ENCODE measurements at places on chromosomes 1 and 21. TPM values are rescaled to one million over a fixed set of nuclear protein-coding genes. Genes with fewer than 3 reads are reported as not detected.
A peak's percentile ranks its signal among the peaks of the same experiment; 100 is the strongest.

DNA sequence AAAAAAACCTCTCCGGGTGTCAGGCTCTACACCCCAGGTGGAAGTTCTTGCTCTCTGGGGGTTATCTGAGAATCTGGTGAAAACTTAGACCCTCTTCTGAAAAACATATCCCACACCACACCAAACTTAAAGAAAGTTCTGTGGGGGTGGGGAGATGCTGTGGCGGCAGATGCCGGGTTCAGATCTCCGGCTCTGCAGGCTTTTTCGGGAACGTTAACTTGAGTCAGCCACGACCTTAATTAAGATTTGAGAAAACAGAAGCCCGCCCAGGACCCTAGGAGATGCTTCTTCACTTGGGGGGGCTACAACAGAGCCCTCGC, 2.3 kb downstream of the RCC2 start:
- H3K27ac ChIP-seq: peak overlapping the region; percentile 73
- peak overlapping the region; percentile 50 for H3K4me3 ChIP-seq
- peaks cover 32% of the 10 kb centered on the region for H3K36me3 ChIP-seq
- H3K27me3 ChIP-seq: no peaks in the 10 kb centered on the region
- DNase-seq: no peak

DNA sequence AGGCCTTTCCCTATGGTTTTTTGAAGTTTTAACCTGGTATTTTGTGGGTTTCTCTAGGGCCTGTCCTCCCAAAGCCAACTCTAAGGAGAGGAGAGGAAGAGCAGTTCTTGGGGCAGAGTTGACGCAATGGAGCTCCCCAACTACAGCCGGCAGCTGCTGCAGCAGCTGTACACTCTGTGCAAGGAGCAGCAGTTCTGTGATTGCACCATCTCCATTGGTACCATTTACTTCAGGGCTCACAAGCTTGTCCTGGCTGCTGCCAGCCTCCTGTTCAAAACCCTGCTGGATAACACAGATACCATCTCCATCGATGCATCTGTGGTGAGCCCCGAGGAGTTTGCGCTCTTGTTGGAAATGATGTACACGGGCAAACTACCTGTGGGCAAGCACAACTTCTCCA, 38.2 kb downstream of the ZBTB40 start:
- DNase-seq: no peak
- H3K4me1 ChIP-seq: no peaks in the 10 kb centered on the region
- no peak overlapping the region for H3K4me3 ChIP-seq
- H3K27me3 ChIP-seq: no peaks in the 10 kb centered on the region
- H3K36me3 ChIP-seq: no peaks in the 10 kb centered on the region

GRCh38 chr1:89842567-89843272, 21.9 kb downstream of the LRRC8D start:
- H3K27me3 ChIP-seq: no peaks in the 10 kb centered on the region
- peak overlapping the region; percentile 69 for H3K4me3 ChIP-seq
- H3K36me3 ChIP-seq: no peaks in the 10 kb centered on the region

GRCh38 chr1:151056149-151056548, 3.3 kb downstream of the CDC42SE1 start:
- H3K36me3 ChIP-seq: peaks cover 23% of the 10 kb centered on the region
- peak overlapping the region; percentile 99 for H3K27ac ChIP-seq
- peak; percentile 55 for DNase-seq
- peaks cover 29% of the 10 kb centered on the region for H3K4me1 ChIP-seq

GRCh38 chr1:204959374-204959773, 83.6 kb upstream of the CNTN2 start:
- DNase-seq: no peak
- no peaks in the 10 kb centered on the region for H3K36me3 ChIP-seq
- H3K27ac ChIP-seq: no peak overlapping the region
- H3K27me3 ChIP-seq: no peaks in the 10 kb centered on the region

DNA sequence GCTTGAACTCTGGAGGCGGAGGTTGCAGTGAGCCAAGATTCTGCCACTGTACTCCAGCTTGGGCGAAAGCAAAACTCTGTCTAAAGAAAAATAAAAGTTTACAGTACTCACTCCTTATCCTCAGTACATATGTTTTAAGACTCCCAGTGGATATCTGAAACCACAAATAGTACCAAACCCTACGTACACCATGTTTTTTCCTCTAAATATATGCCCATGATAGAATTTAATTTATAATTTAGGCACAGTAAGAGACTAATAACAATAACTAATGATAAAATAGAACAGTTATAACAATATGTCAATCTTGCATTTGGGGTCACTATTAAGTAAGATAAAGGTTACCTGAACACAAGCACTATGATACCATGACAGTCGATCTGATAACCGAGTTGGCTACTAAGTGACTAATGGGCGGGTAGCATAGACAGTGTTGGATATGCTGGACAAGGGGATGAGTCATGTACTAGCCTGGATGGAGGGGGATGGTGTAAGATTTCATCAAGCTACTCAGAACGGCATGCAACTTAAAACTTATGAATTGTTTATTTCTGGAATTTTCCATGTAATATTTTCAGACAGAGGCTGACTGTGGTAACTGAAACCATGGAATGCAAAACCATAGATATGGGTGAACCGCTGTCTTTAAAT, 43.7 kb downstream of the ST7L start:
- no peak overlapping the region for H3K4me3 ChIP-seq
- no peaks in the 10 kb centered on the region for H3K36me3 ChIP-seq
- DNase-seq: no peak
- no peak overlapping the region for H3K27ac ChIP-seq
- H3K27me3 ChIP-seq: no peaks in the 10 kb centered on the region

- no peaks in the 10 kb centered on the region for H3K4me1 ChIP-seq
- no peaks in the 10 kb centered on the region for H3K36me3 ChIP-seq
- H3K27me3 ChIP-seq: no peaks in the 10 kb centered on the region
- H3K27ac ChIP-seq: no peak overlapping the region
- DNase-seq: no peak
Measured at GRCh38 chr1:34060187-34060730, 104.8 kb downstream of the CSMD2 start.

DNA sequence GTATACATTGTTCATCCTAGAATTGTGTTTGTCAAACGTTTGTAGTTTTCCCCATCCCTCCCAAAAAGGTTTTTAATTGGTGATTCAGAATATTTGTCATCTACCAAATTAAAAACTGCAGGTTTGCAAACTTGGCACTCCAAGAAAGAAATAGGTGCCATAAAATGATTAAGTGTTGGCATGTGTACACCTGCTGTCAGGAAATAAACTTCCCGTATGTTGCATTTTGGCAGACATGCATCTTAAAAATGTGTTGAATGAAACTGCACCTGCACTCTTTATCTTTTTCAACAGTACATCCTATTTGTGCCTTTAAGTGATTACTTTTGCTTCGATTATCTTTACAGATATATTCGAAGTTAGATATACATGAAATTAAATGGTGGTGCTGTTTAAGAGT, 7.3 kb downstream of the B3GALT2 start:
- H3K27me3 ChIP-seq: no peaks in the 10 kb centered on the region
- H3K4me1 ChIP-seq: no peaks in the 10 kb centered on the region
- DNase-seq: no peak
- H3K27ac ChIP-seq: no peak overlapping the region

- peaks cover 12% of the 10 kb centered on the region for H3K4me1 ChIP-seq
- no peak overlapping the region for H3K4me3 ChIP-seq
- no peaks in the 10 kb centered on the region for H3K27me3 ChIP-seq
- no peak overlapping the region for H3K27ac ChIP-seq
- H3K36me3 ChIP-seq: no peaks in the 10 kb centered on the region
- no peak for DNase-seq
Measured at GRCh38 chr1:172885411-172885810, 165.3 kb downstream of the TNFSF18 start.

GRCh38 chr1:232766241-232766890, 38.9 kb upstream of the MAP10 start:
- H3K27me3 ChIP-seq: no peaks in the 10 kb centered on the region
- DNase-seq: no peak
- H3K36me3 ChIP-seq: no peaks in the 10 kb centered on the region
- no peak overlapping the region for H3K27ac ChIP-seq
- no peak overlapping the region for H3K4me3 ChIP-seq
- H3K4me1 ChIP-seq: no peaks in the 10 kb centered on the region

DNA sequence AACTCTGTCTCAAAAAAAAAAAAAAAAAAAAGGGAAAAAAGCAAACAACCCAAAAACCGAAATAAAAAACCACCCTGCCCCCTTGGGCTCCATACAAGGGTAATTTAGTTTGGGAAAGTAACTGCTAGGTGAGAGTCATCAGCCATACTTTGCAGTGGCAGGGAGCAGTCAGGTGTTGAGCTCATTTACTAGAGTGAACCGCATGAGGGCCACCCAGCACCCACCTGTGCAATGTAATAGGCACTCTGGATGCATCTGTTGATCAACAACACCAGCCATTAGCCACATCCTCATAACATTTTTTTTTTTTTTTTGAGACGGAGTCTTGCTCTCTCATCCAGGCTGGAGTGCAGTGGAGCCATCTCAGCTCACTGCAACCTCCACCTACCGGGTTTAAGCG, 9.1 kb downstream of the INAVA start:
- no peaks in the 10 kb centered on the region for H3K36me3 ChIP-seq
- peaks cover 16% of the 10 kb centered on the region for H3K4me1 ChIP-seq
- no peak overlapping the region for H3K27ac ChIP-seq
- no peak for DNase-seq

- H3K27ac ChIP-seq: no peak overlapping the region
- H3K4me3 ChIP-seq: no peak overlapping the region
- no peaks in the 10 kb centered on the region for H3K27me3 ChIP-seq
- no peak for DNase-seq
Measured at GRCh38 chr1:18734461-18735223, 104.0 kb downstream of the PAX7 start.

- no peak overlapping the region for H3K27ac ChIP-seq
- no peaks in the 10 kb centered on the region for H3K4me1 ChIP-seq
- no peak overlapping the region for H3K4me3 ChIP-seq
- no peaks in the 10 kb centered on the region for H3K36me3 ChIP-seq
- peaks cover 2% of the 10 kb centered on the region for H3K27me3 ChIP-seq
Measured at GRCh38 chr1:64251971-64252370, 48.5 kb downstream of the UBE2U start.

DNA sequence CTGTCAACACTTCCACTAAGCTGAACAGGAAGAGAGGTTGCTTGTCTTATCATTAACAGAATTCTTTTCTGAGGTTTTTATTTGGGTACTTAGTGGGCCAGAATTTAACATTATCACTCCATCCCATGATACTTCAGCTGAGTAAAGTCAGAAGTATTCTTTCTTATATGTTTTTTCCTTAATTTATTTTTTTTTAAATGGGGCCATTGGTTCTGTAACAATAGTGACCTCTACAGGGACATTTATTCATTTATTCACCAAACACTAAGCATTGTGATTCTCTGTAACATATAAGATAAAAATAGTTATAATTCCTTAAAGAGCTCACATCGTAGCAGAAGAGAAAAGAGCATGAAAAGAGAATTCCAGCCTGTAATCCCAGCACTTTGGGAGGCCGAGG, 9.8 kb downstream of the GREM2 start:
- no peaks in the 10 kb centered on the region for H3K36me3 ChIP-seq
- no peaks in the 10 kb centered on the region for H3K27me3 ChIP-seq
- DNase-seq: no peak
- H3K27ac ChIP-seq: no peak overlapping the region
- no peaks in the 10 kb centered on the region for H3K4me1 ChIP-seq

DNA sequence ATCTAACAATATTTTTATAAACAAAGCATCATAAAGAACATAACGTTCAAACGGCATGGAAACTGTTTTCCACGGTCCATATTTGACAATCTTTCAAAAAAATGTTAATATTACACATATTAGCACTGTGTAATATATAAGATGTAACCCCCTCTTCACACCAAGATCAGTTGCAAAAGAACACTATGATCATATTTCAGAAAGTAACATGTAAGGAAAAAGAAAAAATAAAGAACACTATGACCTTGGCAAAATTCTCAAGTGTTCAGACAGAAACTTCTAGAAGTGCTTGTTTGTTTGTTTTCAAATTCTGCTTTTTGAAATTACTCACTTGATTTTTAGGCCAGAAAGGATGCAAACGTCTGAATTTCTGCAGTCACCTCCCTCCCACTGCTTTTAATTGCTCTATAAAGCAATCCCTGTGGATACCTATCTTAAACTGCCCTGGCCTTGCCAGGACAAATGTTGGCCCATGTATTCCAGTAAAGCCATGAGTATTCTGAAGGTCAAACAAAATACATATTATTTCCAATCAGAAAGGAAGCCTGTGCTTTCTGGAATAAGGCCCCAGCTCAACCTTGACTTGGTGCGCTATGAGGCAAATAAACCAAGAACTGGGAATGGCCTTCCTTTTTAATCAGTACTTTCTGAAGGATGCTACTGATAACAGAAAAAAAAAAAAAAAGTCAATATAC, 68.6 kb downstream of the TGFBR3 start:
- H3K4me3 ChIP-seq: no peak overlapping the region
- H3K36me3 ChIP-seq: no peaks in the 10 kb centered on the region
- H3K4me1 ChIP-seq: no peaks in the 10 kb centered on the region
- no peak for DNase-seq
- no peaks in the 10 kb centered on the region for H3K27me3 ChIP-seq

DNA sequence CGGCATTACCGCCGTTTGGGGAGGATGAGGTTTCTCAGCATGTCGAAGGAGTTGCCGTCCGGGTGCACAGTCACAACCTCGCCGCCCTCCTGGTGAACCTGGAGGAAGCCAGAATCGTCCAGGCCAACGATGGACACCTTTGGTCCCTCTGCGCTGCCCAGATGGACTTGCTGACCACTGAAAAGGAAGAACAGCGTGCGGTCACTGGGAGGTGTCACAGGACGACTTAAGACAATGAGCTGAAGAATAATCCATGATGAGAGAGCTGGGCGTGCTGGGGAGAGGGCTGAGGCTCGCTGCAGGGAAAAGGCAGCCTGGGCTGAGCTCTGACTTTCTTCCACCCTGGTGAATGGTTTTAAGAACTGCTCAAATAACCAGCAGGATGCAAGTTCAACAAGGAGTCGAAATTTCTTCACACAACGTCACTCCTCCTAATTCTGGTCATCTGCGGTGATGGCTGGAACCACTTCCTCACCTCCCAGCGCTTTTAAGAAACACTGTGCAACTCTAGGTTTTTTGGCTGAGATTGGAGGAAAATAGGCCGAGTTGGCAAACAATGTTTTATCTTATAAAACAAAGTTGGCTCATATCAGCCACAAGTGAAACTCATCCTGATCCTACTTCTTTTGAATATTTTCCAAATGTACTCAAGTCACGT, 55.5 kb downstream of the SIM2 start:
- no peaks in the 10 kb centered on the region for H3K36me3 ChIP-seq
- no peak for DNase-seq
- no peak overlapping the region for H3K27ac ChIP-seq
- no peaks in the 10 kb centered on the region for H3K27me3 ChIP-seq
- H3K4me3 ChIP-seq: no peak overlapping the region

GRCh38 chr1:70434253-70434859, 23.3 kb downstream of the CTH start:
- no peaks in the 10 kb centered on the region for H3K4me1 ChIP-seq
- H3K36me3 ChIP-seq: no peaks in the 10 kb centered on the region
- no peak for DNase-seq
- H3K4me3 ChIP-seq: no peak overlapping the region
- H3K27me3 ChIP-seq: no peaks in the 10 kb centered on the region
- no peak overlapping the region for H3K27ac ChIP-seq

MYBPH gene
- total RNA-seq: not detected

SLC35A3 gene
- 24.2 TPM for total RNA-seq

SYT2 gene
- total RNA-seq: not detected

PRDM16 gene
- 0.05 TPM for total RNA-seq

MAP1LC3C gene
- total RNA-seq: not detected

SPRR2A gene
- not detected for total RNA-seq
